ENCODE measurements at places on chromosomes 5 and 9.

- no peak for DNase-seq
Measured at GRCh38 chr9:118364266-118365106, 660.3 kb downstream of the TLR4 start.

GRCh38 chr9:108727580-108728111, 128.1 kb downstream of the ACTL7B start:
- no peak for DNase-seq

DNA sequence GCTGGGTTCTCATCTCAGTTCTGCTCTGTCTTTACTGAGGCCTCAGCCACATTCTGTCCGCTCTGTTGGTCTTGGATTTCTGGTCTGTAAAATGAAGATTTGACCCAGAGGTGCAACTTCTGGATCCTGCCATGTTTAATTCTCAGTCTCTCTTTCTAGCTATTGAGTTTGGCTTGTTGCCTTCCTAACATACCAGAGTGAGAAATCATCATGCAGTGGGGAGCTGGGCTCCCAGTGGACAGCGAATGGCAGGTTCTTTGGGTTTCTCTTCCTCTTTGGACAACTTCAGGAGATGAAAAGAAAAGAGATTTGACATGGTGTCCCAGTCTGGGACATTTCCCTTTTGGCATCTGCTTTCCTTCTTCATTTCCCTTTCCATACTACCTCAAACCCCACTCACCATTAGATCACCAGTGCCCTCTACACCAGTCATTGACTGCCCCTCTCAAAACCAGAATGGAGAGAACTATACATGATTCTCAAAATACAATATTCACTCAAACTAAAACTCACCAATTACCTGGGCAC, 334.7 kb downstream of the ACTL7B start:
- DNase-seq: no peak

DNA sequence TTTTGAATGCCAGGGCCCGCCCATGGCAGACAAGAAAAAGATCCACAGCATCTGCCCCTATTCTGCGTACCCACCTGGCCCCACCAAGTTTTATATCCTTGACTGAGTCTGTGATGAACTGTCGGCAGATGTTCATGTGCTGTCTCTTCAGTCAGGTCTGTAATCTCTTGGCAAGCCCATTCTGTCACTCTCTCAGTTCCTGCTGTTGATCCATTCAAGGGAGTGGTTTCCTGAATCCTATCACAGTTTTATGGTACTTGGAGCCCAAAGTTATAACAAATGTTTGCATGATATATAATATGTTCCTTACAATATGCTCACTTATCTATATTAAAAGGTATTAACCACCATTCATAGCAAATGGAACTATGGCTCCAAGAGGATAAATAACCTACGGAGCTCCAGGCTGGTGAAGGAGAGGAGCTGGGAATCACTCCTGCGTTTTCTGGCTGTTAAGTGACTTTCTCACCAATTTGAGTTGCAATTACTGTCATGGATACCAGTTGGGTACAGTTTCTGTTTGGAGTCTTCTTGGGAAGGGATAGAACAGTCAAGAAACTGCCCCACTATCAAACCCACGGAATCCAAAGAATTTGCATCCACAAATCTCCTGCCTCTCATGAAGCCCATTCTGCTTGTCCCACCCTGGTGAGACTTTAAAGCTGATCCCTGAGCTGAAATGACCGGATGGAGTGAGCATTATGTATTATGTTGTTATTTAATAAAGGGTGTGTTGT, 103.4 kb upstream of the SPRY4 start:
- no peak for DNase-seq

GRCh38 chr9:89478821-89479668, 18.9 kb downstream of the SEMA4D start:
- no peak for DNase-seq

Data from stimulated activated CD4-positive, alpha-beta T cell treated with anti-CD3 and anti-CD28 coated beads, Interleukin-1b, Interleukin-23, amount 100 ng/mL, for 1 hour (primary cell).